Stimulated activated CD8-positive, alpha-beta memory T cell treated with anti-CD3 and anti-CD28 coated beads, Interleukin-4, amount 100 ng/mL, for 1 hour (primary cell): ENCODE measurements at places on chromosomes 4 and X.

GRCh38 chrX:107576392-107576791 lies 51.9 kb upstream of the PRPS1 start:
- DNase-seq = no peak

GRCh38 chr4:15414551-15415091 lies 13.2 kb upstream of the C1QTNF7 start:
- no peak for DNase-seq

DNA sequence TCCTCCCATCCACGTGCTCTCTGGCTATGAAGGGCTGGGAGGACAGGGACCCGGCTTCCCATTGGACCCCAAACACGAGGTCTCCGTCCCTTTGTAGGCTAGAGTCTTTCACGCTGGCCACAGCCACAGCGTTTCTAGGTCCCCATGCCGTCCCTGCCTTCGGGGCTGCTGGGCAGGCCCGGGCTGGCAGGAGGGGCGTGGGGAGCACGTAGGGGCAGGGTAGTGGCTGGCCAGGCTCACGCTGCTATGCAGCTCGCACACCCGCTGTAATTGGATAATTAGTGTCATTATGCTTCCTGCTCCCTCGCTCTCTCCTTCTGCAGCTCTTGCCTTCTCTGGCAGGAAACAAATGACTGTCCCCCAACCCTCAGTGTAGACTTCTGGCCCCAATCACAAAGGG lies 9.8 kb downstream of the ATP2B3 start:
- no peak for DNase-seq

GRCh38 chrX:50403903-50404302 lies 66.7 kb downstream of the DGKK start:
- no peak for DNase-seq

DNA sequence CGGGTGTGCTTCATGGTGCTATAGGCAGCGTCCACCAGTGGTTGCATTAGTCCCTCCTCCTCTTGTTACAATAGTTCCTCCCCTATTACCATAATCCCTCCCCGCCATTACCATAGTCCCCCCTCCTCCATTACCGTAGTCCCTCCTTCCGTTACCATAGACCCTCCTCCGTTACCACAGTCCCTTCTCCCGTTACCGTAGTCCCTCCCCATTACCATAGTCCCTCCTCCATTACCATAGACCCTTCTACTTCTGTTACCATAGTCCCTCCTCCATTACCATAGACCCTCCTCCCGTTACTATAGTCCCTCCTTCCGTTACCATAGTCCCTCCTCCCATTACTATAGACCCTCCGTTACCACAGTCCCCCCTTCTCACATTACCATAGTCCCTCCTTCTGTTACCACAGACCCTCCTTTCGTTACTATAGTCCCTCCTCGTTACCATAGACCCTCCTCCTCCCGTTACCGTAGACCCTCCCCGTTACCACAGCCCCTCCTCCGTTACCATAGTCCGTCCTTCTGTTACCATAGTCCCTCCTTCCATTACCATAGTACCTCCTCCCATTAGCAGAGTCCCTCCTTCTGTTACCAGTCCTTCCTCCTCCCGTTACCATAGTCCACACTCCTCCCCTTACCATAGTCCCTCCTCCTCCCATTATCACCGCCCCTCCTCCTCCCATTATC lies 129.6 kb downstream of the DHRSX start:
- no peak for DNase-seq

DNA sequence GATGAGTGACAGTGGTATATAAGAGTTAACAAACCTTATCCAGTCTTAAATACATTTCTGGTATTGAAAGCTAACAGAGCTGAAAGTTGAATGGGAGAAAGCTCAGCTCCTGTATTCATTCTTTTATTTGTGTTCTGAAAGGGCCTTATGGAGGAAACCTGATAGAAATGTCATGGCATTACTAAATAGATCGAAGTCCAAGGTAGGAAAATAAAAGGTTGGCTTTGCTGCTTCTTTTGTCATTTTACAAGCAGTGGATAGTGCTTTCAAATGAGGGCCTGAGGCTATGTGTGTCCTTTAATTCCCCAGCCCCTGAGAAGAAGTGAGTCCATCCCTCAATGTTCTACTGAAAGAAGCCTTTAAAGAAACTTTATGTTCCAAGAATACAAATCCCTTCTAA lies 974.3 kb upstream of the INTU start:
- DNase-seq = no peak

GRCh38 chr4:109738104-109738872 lies 8.4 kb upstream of the PLA2G12A start:
- DNase-seq = no peak

GRCh38 chr4:7904952-7905915 lies 34.4 kb downstream of the AFAP1 start:
- DNase-seq = no peak

- DNase-seq = no peak
Measured at GRCh38 chrX:148695255-148695654, 194.8 kb downstream of the AFF2 start.

- DNase-seq = no peak
Measured at GRCh38 chrX:20967725-20968124, 406.5 kb upstream of the CNKSR2 start.

- DNase-seq = no peak
Measured at GRCh38 chr4:8108991-8109390, 49.6 kb downstream of the ABLIM2 start.

DNA sequence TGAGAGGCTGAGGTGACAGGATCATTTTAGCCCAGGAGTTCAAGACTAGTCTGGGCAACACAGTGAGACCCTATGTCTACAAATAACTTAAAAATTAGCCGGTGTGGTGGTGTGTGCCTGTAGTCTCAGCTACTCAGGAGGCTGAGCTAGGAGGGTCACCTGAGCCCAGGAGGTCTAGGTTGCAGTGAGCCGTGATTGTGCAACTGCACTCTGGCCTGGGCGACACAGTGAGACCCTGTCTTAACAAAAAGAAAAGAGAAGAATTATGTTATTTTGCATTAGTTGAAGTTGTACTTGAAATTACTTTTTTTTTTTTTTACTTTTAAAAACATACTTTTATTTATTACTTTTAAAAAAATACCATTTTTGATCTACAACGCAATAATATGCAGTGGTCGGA lies 21.8 kb upstream of the TADA2B start:
- DNase-seq = no peak

GRCh38 chr4:153571006-153571545 lies 104.9 kb downstream of the TMEM131L start:
- DNase-seq = no peak

DNA sequence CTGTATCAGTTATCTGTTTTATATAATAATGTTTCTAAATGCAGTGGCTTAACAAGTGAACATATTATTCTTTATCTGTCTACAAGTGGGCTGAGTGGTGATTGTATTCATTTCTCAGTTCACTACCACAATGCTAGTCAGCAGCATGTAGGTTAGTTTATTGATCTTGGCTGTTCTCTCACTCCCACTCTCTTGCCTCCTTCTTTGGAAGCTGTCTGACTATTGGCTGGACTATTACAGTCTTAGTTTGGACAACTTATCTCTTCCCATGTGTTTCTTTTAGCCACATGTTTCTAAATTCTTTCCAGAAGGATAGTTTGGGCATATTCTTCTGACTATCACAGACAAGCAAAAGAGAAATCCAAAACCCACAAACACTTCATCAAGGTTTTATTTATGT lies 459.5 kb upstream of the AGA start:
- no peak for DNase-seq

DNA sequence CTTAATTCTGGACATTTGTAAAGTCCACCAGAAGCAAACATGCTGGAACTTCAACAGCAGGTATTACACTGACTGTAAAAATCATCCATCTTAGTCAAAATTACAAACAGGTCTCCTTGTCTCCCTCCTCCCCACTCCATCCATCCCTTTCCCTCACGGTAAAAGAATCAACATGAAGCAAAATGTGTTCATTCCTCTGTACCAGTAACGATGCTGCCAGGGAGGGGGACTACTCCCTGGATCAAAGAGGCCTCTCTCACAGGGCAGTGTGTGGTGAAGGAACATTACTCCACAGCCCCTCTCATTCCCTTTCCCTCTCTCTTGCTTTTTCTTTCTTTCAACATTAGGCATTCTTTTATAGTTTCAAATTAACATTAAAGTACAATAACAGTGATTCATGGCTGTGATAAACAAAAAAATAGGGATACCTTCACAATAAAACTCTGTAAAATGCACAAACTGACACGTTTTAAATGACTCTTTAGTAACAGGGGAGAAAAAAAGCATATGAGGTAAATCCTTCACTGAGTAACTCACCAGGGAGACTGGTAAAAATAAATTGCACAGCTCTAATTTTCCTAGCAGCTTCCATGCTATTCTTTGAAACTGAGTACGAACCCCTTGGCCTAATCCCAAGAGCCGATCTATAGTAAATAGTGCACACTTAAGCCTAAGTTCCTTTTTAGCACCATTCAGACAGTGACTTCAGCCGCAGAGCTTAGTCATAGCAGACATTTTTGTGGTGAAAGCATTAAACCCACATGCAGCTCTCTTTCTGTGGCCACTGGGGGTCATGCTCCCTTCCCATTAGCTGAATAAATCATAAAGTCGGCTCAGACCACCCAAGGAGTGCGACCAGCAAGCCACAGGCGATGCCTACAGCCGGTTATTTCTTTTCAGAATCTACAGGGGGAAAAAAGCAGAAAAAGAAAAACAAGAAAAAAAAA lies 215.6 kb upstream of the GYPA start:
- no peak for DNase-seq

DNA sequence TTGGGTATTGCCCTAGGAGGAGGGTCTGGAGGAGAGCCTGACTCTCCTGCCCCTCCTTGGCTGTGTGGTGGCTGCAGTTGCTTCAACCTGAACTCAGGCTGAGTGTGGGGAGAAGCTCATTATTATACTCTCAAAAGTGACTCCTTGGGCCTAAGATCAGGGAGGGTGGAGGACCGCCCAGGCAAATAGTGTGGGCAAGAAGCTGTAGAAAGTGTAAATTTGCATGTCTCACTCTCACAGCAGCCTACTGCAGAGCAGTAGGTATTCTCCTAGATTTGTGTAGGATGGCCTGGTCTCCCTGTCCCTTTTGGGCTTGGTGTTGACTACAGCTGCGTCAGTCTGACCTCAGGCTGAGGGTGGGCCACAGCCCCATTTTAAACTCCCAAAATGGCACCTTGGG lies 156.1 kb downstream of the ZNF330 start:
- no peak for DNase-seq

- DNase-seq = no peak
Measured at GRCh38 chr4:100977746-100978397, 369.5 kb downstream of the PPP3CA start.

DNA sequence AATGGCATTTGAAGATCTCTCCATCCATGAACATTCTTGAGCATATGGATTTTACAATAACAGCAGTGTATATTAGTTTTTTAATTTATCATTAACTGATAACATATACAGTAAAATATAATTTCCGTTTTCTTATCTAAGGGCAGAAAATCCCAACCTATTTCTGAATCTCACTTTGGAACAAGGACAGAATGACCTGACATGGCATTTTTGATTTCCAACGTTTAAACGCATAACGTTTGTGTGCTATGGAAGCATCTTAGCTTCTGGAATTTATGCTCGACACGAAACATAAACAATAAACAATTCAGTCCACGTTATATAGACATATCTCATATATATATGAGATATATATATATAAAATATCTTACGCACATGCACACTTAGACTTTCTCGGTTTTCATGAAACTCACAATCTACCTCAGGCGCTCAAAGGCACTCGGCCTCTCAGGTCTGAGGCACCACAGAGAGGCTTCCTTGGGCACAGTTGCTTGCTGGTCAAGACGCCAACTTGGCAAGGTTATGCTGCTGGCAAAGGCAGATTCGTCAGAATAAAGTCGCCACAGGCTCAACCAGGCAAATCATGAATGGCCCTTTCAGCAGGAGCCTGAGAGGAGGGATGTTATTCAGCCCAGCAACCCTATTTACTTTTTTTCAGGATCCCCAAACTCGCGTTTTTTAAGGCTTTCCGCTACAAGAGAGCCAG lies 1.0 kb upstream of the UGT8 start:
- no peak for DNase-seq

GRCh38 chr4:53763813-53764597 lies 172.7 kb upstream of the LNX1 start:
- no peak for DNase-seq

DNA sequence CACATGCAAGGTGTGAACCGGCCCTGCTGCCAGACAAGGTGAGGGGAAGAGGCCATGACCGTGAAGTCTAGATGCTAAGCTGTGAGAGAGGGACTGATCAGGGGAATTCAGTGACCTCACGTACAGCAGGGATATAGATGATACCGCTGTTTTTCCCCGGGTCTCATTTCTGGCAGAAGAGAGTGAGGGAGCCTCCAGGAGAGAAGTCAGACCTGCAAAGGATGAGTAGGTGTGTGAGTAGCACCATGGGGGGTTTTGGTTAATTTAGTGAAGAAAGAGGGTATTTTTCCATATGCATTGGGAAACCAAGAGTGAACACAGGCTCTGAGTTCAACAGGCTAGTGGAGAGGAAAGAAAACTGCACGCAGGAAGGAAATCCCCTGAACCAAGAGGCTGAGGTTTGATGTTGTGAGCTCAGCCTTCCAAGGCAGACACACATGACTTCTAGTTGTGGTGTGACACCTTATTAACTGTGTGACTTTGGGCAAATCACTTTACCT lies 127.6 kb upstream of the GATB start:
- DNase-seq = no peak

- DNase-seq = no peak
Measured at GRCh38 chr4:10181745-10182445, 65.3 kb upstream of the WDR1 start.

DNA sequence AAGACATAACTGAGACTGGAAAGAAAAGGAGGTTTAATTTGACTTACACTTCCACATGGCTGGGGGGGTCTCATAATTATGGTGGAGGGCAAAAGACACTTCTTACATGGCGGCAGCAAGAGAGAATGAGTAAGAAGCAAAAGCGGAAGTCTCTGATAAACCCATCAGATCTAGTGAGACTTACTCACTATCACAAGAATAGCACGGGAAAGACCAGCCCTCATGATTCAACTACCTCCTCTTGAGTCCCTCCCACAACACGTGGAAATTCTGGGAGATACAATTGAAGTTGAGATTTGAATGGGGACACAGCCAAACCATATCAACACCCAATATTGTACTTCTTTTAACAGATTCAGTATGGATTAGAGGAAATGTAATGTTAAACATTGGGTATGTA lies 646.6 kb downstream of the ANKRD50 start:
- DNase-seq = no peak

DNA sequence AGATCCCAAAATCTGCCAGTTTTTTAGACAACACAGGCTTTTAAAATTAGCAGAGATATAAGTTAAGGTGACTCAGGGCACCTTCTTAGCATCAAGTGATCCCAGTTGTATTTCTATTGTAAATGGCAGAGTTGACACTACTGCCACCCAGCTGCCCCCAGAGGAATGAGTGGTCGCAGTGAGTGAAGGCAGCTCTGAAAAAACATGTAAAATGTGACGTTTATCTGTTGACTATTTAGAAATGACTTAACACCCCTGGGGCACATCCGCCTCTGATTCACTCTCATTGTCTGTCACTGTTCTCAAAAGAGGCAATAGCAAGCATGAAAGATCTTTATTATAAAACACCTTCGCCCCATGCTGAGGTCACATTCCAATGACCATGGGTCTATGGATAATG lies 592.4 kb downstream of the ACTRT1 start:
- DNase-seq = no peak
